ENCODE measurements at places on chromosomes 7 and 10. TPM values are rescaled to one million over a fixed set of nuclear protein-coding genes. Genes with fewer than 3 reads are reported as not detected.

- no peak for DNase-seq
- H3K36me3 ChIP-seq = no peaks in the 10 kb centered on the region
- H3K4me3 ChIP-seq = no peak overlapping the region
- no peaks in the 10 kb centered on the region for H3K27me3 ChIP-seq
- peaks cover 32% of the 10 kb centered on the region for H3K4me1 ChIP-seq
These were observed 60.3 kb upstream of the LYZL1 start for GRCh38 chr10:29228562-29228961.

DNA sequence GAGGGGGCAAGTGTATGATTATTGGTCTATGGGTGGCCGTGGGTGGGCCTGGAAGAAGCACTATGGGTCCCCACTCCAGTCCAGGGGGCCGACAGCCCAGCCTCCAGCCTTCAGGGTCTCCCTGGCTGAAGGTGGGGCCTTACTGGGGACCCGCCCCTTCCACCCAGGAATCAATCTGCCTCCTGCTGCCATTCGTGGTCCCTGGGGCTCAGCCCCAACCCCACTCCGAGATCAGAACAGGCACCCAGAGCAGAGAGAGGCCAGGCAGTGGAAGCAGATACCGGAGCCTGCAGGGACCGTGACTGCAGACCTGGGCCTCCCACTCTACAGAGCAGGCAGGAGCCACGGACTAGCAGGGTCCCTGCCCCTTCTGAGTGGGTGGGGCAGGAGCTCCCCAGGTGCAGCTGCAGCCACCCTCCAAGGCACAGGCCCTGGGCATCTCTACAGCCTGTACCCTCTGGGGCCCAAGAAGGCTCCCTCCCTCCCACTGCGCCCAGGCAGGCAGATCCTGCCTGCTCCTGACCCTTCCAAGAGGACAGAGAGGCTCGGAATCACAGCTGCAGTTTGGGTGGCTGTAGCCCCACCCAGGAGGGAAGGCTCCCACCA is 13.6 kb upstream of the FOXL3 start:
- H3K4me3 ChIP-seq = no peak overlapping the region
- H3K27me3 ChIP-seq = no peaks in the 10 kb centered on the region
- no peak for DNase-seq
- no peaks in the 10 kb centered on the region for H3K4me1 ChIP-seq
- H3K36me3 ChIP-seq = peaks cover 5% of the 10 kb centered on the region

GRCh38 chr7:151060416-151061212 is 1.2 kb downstream of the SLC4A2 start:
- H3K27me3 ChIP-seq = no peaks in the 10 kb centered on the region
- no peaks in the 10 kb centered on the region for H3K36me3 ChIP-seq
- H3K4me3 ChIP-seq = peak overlapping the region; percentile 92
- no peak for DNase-seq
- H3K27ac ChIP-seq = peak overlapping the region; percentile 19

DNA sequence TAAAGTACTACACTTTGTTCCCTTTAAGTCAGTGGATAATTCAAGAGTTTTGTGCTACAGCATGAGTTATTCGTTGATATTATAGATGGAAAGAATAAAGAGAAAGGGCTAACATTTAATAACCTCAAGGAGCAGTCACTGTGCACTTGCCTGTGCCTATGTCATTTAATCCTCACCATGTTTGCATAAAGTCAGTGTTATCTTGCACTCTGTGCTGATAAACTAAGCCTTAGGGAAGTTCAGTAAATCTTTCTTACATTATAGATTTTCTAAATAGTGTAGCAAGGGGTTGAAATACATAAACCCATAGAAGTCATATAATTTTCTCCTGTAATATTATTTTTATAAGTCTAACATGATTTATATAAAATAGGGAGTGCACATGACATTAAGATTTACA is 103.1 kb downstream of the TMEM26 start:
- H3K4me3 ChIP-seq = no peak overlapping the region
- no peaks in the 10 kb centered on the region for H3K36me3 ChIP-seq
- H3K27ac ChIP-seq = no peak overlapping the region

DNA sequence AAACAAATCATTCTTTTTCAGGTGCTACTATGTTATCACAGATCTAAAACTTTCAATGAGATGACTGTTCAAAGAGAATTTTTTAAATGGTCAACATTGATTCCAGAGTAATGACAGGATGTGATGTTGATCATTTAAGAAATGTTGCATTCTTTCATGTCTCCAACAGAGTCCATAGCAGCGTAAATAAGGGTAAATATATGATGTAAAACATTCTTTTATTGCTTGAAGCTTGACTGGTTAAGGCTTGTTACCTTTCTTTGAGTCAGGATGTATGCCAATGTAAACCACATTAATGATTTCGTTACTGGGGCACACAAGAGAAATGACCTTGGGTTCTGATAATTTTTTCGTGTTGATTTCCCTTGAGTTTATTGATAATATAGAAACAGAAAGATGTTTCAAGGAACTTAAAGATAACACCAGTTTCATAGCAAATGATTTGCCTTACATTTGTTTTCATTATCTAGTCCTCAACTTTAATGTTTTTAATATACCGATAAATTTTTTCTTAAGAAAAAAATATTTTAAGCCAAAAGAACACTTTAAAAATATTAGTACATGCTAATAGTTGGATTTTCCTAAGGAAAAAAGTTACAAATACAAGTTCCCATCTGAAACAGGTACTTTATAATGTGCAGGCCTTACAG is 3.5 kb downstream of the STK17A start:
- H3K36me3 ChIP-seq = no peaks in the 10 kb centered on the region
- H3K4me1 ChIP-seq = peaks cover 26% of the 10 kb centered on the region
- H3K27me3 ChIP-seq = peaks cover 15% of the 10 kb centered on the region
- peak overlapping the region; percentile 42 for H3K4me3 ChIP-seq
- H3K27ac ChIP-seq = no peak overlapping the region

DNA sequence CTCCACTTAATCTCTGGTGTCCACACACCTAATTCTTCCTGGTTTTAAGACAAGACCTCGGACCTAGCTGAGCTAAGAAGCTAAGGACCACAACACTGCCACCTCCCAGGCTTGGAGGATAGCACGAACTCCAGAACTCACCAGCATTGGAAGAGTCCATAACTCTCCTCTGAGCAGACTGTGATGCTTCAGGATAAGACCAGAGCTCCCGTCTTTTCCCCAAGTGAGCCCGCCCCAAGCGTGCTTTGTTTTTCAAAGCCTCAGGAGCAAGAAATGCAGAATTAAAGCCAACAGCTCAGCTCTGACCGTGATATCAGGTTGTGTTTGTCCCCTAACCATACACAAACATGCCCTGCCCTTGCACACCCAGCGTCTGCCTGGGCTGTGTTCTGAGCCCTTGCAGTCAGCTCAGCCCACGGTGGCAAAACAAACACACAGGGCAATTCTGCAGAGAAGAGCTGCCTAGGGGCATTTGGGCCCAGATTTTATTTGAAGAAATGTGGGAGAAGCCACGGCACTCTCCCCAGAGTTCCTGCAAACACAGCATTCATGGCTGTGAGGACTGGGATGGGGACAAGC is 145.4 kb downstream of the WDR11 start:
- no peak for DNase-seq
- H3K4me3 ChIP-seq = no peak overlapping the region
- no peak overlapping the region for H3K27ac ChIP-seq
- H3K4me1 ChIP-seq = peaks cover 15% of the 10 kb centered on the region
- H3K36me3 ChIP-seq = peaks cover 6% of the 10 kb centered on the region

DNA sequence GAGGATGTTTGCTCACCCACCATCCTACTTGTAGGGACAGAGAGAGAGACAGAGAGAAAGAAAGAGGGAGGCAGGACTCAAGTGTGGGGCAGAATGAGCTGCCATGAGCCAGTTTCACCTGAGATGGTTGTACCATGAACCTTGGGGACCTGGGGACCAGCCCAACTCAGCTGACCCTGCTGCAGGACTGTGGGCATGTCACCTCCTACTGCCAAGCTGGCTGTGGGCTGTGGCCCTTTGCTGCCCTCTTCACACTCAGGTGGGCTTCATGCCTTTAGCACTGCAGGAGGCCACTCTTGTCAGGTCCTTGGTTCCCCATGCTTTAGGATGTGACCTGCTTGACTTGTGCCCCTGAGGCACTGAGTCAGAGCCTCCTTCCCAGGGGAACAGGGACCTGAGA is 108.2 kb upstream of the PCBD1 start:
- H3K36me3 ChIP-seq = no peaks in the 10 kb centered on the region
- no peak overlapping the region for H3K4me3 ChIP-seq
- no peaks in the 10 kb centered on the region for H3K4me1 ChIP-seq
- H3K27me3 ChIP-seq = peaks cover 23% of the 10 kb centered on the region
- H3K27ac ChIP-seq = no peak overlapping the region

DNA sequence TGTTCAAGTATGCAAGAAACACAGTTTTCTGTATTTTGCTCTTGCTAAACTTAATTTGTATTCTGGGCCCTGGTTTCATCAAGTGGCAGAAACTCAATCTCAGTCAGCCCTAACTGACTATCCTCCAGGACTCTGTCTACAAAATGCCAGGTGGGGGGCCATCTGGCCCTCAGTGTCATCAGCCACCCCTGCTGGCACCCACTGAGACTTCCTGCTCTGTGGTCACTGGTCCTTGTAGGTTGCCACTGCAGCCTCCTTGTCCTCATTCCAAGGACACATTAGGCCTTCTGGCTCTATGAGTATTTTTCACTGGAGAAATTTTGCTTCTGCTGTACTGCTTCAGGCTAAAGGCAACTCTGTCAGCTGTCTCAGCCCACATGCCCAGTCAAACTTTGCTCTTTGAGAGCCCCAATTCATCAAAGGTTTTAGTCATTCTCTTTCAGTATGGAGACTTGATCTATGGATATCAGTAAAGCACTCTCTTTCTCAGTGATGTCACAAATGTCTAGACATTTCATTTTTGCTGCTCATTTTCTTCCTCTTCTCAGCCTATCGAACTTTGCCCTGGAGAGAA is 163.6 kb downstream of the KCND2 start:
- no peaks in the 10 kb centered on the region for H3K27me3 ChIP-seq
- no peaks in the 10 kb centered on the region for H3K36me3 ChIP-seq
- H3K4me1 ChIP-seq = no peaks in the 10 kb centered on the region
- no peak overlapping the region for H3K27ac ChIP-seq
- H3K4me3 ChIP-seq = no peak overlapping the region
- no peak for DNase-seq

DNA sequence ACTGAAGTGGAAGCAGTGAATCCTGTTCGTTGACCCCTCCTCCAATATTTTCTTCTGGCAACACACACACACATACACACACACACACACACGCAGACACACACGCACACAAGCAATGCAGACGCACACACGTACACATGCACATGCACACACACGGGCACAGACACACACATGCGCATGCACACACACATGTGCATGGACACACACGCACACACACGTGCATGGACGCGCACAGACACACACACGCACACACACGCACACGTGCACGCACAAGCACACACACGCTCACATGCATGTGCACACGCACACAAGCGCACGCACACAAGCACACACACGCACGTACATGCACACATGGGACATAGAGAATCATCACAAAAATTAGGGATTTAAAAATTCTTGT is 488.2 kb upstream of the TPK1 start:
- H3K27me3 ChIP-seq = no peaks in the 10 kb centered on the region
- no peaks in the 10 kb centered on the region for H3K36me3 ChIP-seq
- H3K4me1 ChIP-seq = no peaks in the 10 kb centered on the region
- DNase-seq = no peak

GRCh38 chr10:87659571-87660483 is at the start of gene PAPSS2:
Gene PAPSS2, plus strand, starts transcription at chr10:87659878. Its CDS starts 104 bp downstream, at chr10:87659982.
- H3K4me1 ChIP-seq = peaks cover 15% of the 10 kb centered on the region
- peak; percentile 54 for DNase-seq
- H3K27me3 ChIP-seq = peaks cover 50% of the 10 kb centered on the region
- peak within 1 kb of the TSS; percentile 90 for H3K4me3 ChIP-seq
- H3K36me3 ChIP-seq = no peaks in the 10 kb centered on the region

DNA sequence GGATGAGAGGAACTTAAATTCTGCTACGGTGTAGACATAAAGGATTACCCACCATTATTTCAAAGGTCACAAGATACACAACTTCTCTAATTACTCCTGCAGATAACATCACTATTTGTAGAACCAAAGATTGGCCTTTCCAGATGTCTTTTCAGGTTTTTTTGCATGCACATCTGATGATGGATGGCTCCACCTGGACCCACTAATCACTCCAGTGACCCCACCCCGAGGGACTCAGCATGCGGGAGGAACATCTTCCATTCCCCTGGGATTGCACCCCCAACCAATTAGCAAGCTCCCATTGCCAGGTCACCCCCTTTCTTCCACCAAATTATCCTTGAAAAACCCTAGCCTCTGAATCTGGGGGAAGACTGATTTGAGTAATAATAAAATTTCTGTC is 608.9 kb downstream of the CNTNAP2 start:
- H3K36me3 ChIP-seq = no peaks in the 10 kb centered on the region
- H3K4me3 ChIP-seq = no peak overlapping the region
- H3K27ac ChIP-seq = no peak overlapping the region
- H3K27me3 ChIP-seq = no peaks in the 10 kb centered on the region
- DNase-seq = no peak
- no peaks in the 10 kb centered on the region for H3K4me1 ChIP-seq

DNA sequence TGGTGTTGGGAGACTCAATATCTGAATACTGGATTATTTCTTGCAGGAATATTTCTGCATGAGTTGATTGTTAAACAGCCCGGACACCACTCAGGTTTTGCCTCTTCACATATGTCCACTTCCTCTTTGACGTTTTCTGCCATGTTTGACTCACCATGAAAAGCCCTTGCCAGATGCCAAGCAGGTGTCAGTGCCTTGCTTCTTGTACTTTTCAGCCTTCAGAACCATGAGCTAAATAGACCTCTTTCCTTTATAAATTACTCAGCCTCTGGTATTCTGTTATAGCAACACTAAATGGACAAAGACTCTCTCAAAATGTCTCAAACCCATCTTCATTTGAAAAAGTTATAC is 24.7 kb upstream of the MACC1 start:
- no peak overlapping the region for H3K27ac ChIP-seq
- H3K4me3 ChIP-seq = no peak overlapping the region
- DNase-seq = no peak
- H3K27me3 ChIP-seq = peaks cover 2% of the 10 kb centered on the region

DNA sequence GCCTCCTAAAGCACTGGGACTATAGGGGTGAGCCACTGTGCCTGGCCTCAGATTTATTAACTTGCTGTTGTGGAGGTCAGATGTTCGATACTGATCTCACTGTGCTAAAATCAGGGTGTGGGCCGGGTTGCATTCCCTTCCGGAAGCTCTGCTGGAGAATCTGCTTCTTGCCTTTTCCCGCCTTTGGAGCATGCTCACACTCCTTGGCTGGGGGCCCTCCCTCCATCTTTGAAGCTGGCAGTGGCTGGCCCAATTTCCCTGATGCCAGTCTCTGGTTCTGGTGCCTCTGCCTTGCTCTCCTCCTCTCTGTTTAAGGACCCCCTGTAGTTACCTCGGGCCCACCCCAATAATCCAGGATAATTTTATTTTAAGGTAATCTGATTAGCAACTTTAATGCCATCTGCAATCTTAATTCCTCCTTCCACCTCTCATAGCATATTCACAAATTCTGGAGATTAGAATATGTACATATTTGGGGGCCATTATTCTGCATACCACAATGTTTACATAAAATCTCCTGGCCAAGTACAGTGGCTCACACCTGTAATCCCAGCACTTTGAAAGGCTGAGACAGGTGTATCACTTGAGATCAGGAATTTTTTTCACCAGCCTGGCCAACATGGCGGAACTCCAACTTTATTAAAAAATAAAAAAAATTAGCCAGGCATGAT is 7.9 kb upstream of the PITRM1 start:
- H3K27ac ChIP-seq = no peak overlapping the region
- no peak overlapping the region for H3K4me3 ChIP-seq
- H3K27me3 ChIP-seq = peaks cover 13% of the 10 kb centered on the region
- no peak for DNase-seq
- no peaks in the 10 kb centered on the region for H3K4me1 ChIP-seq

Gene OPN4
- not detected for total RNA-seq

Gene ASAH2
- 5.9 TPM for total RNA-seq

Gene GJD4
- not detected for total RNA-seq

Gene SMC3
- 87.8 TPM for total RNA-seq

Gene IRF5
- total RNA-seq = not detected

Gene LRRC18
- total RNA-seq = not detected

Gene SPDYE9
- total RNA-seq = not detected

Gene GHRHR
- total RNA-seq = 0.84 TPM

Gene CACNA2D1
- total RNA-seq = 4.5 TPM
